Central memory CD4-positive, alpha-beta T cell (primary cell): ENCODE measurements at places on chromosomes 12 and 14.

DNA sequence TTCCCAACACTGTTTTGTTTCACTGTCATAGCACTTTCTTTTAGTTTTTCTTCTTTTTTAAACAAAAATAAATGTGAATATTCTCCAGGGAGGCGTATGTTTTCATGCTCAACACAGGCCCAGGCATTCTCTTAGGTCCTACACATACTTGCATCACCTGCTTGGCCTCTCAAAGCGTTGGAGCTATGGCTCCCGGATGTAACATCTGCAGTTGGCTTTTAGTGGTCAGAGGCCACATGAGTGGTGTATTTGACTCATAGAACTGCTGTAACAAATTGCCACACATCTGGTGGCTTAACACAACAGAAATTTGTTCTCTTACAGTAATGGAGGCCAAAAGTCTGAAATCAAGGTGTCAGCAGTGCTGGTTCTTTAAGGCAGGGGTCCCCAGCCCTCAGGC is 44.6 kb upstream of the VRK1 start:
- no peak for DNase-seq

DNA sequence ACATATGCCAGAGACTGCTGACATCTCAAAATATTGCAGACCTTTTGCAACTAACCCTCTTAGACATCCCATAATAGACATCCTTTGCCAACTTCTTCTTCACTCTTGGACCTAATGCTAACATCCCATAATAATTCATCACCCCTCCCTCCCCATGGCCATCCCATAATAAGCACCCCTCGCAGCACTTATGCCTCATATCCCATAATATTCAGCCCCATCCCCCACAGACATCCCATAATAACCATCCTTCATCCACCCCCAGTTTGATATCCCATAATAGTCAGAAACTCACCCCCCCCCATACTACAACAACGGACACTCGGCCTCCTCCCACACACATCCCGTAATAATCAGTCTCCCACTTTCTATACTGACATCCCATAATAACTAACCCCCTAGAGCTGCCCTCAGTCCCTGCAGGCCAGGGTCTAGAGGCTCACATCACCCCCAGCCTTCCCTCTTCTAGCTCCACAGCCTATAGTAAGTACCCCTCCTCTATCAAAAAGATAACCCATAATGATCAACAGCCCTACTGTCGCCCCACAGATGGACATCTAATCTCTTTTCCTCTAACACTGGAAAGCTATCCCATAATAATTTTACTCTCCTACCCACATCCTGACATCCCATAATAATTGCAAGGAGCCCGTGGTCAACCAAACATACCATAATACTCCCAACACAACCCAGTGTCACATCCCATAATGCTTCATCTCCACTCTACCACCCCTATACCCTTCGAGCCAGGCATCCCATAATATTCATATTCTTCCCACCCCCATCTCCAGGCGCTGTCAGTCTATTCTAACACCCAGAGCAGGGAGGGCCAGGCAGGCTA is 792 bp upstream of the CHD4 start:
- peak; percentile 79 for DNase-seq

DNA sequence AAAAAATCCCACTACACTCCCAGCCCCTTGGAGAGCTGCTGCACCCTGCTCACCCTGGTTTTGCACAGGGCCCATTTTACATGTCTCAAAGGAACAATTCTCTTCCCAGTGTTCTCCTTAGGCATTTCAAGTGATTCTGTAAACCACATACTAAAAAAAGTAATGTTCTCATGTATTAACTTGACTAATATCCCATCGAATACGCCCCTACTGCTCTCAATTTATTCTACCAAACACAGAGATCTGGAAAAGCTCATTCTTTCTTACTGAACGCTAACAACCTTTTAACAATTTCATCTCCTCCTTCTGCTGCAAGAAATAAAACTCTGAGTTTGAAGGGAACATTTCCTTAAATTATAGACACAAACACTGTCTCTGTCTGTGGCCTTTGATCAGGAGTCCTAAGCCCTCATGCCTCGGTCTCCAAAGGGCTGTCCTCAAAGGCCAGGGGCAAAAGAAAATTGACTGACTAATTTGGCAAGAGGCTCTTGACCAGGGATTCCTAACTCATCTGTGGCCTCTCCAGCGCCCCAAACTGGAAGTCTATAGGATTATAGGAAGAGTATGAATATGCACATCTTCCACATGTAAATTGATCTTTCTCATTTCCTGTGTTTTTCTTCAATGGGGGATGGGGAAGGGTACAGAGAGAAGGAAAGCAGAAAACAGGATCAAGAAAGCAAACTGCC is 17.1 kb upstream of the TSPAN11 start:
- DNase-seq: no peak

GRCh38 chr14:78248501-78249090 is 78.4 kb downstream of the NRXN3 start:
- DNase-seq: no peak

GRCh38 chr14:86708846-86709339 is 1178.9 kb downstream of the FLRT2 start:
- no peak for DNase-seq

DNA sequence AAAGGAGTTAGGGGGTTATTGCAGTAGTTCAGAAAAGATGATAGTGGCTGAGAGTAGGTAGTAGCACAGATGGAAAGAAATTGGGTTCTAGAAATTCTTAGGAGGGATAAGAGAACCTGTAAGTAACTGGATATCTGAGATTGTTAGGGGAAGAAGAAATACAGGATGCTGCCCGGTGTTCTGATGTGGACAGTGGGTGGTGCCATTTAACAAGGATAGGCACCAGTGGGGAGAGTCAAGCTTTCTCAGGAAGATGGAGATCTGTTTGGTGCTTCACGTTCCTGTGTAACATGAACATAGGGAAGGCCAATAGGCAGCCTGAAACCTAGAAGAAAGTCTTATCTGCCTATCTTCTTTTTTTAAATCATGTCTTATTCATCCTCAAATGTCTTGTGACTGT is 245.9 kb downstream of the NPAS3 start:
- no peak for DNase-seq

- DNase-seq: no peak
These were observed 8.5 kb upstream of the KRT75 start for GRCh38 chr12:52442600-52443061.

GRCh38 chr12:26730481-26731350 is 102.3 kb downstream of the ITPR2 start:
- no peak for DNase-seq
